NCI-H1105 (cell line): ENCODE measurements at places on chromosomes 1 and 21.

DNA sequence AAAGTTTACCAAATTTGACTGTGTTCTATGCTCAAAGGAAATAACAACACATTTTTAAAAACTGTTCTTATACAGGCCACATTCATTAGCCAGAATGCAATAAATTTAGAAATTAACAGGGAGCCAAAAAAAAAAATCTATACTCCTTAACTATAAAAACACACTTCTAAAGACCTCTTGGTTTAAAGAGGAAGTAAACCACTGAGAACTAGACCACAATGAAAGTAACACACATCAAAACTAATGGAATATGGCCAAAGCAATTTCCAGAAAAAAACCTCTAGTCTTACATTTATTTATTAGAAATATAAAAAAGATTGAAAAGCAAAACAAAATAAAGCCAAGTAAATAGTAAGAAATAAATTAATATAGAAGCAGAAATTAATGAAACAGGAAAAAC is 48.9 kb upstream of the GADD45A start:
- DNase-seq: no peak

DNA sequence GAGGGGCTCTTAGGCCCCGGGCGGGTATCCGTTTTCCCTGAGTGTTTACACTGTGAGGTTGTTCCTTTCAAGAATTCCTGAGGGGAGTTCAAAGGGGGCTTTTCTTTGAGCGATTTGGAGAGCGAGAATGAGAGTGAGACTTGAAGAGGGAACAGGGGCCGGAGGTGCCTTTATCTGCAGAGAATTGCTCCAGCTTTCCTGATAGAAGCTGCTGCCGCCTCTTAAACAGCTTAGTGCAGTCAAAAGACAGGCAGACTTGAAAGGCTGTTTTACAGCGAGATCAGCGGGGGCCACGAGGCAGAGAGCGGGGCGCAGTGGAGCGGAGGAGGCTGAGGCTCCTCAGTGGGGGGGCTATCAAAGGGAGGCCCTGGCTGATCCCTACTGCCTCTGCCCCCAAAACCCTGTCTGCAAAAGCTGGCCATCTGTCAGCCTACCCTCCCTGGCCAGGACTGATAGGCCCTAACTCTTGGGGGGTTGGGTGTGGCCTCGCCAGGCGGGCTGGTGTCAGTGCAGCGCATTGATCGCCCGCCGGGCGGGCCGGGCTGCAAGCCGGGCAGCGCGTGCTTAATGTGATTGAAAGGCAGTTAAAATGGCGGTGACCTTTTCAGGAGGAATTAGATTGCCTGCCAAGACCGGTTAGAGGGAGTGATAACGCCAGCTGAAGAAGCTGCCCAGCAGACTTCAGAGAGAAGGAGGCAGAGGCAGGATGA is 36.4 kb downstream of the TMEM53 start:
- no peak for DNase-seq

DNA sequence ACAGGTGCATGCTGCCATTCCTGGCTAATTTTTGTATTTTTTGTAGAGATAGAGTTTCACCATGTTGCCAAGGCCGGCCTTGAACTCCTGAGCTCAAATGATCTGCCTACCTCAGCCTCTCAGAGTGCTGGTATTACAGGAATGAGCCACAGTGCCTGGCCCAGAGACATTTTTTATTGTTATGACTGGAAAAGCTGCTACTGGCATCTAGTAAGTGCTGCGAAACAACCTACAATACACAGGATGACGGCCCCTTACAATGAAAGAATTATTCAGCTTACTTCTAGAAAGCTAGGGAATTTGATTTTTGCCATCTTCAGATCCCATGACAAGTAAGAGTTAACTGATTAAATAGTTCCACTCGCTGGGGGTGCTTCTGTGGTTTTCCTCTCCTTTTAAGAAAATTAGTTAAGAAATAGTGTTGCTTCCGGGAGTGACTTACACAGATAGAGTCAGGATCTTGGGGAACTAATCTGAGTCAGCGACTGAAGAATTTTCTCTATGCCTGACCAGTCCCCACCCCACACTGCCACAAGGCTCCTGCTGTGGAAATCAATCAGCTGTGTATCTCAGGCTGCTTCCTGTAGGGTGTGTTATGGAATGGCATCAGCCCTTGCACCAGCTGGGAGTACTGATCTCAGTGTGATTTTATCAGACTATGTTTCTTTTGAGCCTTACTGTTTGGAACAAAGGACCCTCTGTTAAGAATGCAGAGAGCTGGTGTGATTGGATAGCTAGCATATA is 93.0 kb upstream of the BMP8A start:
- no peak for DNase-seq

DNA sequence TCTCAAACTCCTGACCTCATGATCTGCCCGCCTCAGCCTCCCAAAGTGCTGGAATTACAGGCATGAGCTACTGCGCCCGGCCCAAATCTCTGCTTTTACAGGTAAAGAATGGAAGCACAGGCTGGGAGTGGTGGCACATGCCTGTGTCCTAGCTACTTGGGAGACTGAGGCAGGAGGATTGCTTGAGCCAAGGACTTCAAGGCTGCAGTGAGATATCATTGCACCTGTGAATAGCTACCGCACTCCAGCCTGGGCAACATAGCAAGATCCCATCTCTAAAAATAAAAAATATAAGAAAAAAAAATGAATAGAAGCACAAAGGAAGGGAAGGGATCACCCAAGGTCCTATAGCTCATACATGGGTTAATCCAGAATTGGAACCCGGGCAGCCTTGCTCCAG is 15.0 kb downstream of the ALPL start:
- DNase-seq: no peak

GRCh38 chr1:240092301-240093119 is 827 bp downstream of the FMN2 start:
- no peak for DNase-seq

DNA sequence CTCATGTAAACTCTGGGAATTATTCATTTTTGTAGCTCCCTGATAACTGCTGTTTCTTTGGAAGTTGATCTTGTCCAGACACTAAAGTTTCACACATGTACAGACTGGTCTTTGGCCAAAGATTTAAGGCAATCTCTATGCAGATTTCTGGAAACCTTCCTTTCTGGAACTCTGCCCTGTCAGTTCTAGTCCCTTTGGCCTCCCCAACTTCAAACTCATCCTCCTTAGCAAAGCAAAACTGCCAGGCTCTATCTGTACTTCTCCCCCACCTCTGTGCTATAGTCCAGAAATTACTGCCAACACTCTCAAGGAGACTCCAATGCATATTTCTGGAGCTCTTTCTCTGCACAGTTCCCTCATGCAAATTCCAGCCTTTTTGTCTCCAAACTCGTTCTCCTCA is 36.5 kb downstream of the C1orf198 start:
- no peak for DNase-seq

- no peak for DNase-seq
These were observed 36.0 kb downstream of the LEPR start for GRCh38 chr1:65456481-65456880.

GRCh38 chr1:185741551-185741950 is 7.4 kb downstream of the HMCN1 start:
- no peak for DNase-seq
